Esophagus squamous epithelium (tissue), 5 donors: ENCODE measurements at places on chromosomes 16 and 17.

- no peak for DNase-seq
Measured at GRCh38 chr17:47289302-47289701, 34.5 kb upstream of the EFCAB13 start.

- no peak for DNase-seq
Measured at GRCh38 chr16:83588070-83588469, 219.7 kb upstream of the HSBP1 start.

GRCh38 chr17:10294180-10294579 lies 78.6 kb downstream of the MYH13 start:
- DNase-seq, result no peak

DNA sequence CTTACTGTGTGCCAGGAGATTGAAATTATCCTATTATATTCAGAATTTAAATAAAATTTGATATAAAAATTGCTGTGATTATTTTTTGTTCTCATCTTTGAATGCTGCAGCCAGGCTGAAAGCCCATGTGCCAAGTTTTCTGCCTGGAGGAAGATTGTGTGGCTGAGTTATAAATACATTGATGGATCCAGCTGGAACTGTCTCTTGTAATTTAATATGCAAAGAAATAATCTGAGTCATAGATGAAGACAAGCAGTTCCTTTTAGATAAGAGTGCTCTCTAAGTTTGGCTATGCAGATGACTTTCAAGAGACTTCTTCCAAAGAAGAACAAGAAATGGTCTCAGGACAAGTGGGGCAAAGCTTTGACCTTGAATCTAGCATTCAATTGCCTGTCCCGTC lies 871.0 kb downstream of the CDH11 start:
- no peak for DNase-seq

- DNase-seq, result no peak
Measured at GRCh38 chr16:9389543-9390207, 298.2 kb downstream of the HAPSTR1 start.

GRCh38 chr16:5064915-5065314 lies 841 bp downstream of the C16orf89 start:
- DNase-seq, result no peak
